Tibial nerve (tissue), 4 donors: ENCODE measurements at places on chromosomes 2 and 18.

DNA sequence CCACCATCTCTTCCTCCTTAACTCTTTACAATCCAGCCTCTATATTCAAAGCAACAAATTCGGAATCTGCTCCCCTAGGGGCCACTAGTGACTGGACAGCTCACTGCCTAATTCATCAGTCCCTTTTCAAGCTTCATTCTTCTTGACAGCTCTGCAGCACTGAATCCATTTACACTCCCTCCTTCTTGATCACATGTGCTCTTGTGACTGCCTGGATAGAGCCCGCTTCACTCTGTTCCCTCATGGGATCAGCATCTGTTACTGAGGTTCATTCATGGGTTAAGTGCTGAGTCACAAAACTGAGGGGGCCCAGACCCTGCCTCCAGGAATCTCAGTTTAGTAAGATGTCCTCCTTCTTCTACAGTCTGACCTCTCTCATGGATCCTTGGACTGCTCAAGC is 81.5 kb downstream of the CYRIA start:
- DNase-seq, result no peak

DNA sequence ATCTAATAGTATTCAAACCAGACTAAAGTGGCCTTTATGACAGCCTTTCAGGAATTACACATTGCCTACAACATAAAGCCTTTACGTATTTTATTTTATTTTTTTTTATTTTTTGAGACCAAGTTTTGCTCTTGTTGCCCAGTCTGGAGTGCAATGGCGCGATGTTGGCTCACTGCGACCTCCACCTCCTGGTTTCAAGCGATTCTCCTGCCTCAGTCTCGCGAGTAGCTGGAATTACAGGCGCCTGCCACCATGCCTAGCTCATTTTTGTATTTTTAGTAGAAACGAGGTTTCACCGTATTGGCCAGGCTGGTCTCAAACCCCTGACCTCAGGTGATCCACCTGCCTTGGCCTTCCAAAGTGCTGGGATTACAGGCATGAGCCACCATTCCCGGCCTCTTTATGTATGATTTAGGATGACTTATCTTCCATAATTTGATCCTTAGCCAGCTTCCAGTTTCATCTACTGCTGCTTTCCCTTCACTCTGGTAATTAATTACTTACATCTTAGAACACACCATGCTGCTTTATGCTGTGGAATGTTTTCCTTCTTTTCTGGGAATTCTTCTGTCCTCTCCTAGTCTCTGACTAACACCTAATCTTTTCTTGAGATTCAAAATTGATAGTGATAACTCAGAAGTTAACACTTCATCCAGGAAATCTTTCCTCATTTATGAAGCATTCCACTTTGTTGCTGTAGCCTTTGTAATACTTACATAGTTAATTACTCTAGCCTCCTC is 2.6 kb downstream of the USP14 start:
- no peak for DNase-seq

- no peak for DNase-seq
Observed at GRCh38 chr2:157296490-157296889, 29.1 kb downstream of the ERMN start.

GRCh38 chr2:189783451-189783926 is 650 bp downstream of the ORMDL1 start:
- no peak for DNase-seq

GRCh38 chr2:171432969-171433762 is 624 bp downstream of the METTL8 start:
- no peak for DNase-seq

- DNase-seq, result no peak
Observed at GRCh38 chr2:5546181-5546580, 146.0 kb upstream of the SOX11 start.

DNA sequence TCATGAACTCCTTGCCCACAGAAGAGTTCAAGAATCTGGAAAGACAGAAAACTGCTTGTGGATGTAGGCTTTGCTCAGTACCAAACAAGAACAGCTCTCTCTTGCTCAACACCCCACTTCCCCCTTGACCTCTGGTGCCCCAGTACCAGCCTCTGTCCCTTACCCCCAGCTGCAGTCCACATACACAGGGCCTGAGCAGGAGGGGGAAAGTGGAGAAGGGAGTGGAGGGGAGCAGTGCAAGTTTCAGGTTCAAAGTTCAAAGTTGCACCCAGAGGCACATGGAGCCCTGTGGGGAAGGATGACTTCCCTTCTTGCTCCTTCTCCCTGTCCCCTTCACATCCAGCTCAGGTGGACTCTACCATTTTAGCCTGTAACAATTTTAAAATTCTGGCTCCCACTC is 61.1 kb upstream of the LPIN2 start:
- DNase-seq, result no peak

DNA sequence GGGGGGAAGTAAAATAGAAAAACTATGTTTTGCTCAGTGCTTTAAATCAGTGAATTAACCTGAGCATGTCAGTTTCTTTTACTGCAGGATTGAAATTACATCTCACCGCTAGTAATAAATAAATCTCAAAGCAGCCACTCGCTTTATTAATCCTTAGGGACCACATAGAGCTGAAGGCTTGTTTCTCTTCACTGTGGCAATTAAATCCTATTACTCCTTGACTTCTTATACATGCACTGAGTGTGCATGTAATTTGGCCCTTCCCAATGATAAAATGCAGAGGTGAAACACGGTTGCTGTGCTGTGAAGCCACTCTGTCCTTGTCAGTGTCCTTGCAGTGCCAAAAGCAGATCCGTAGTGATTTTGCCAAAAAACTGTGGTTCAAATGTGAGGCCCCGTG is 77.1 kb upstream of the RBM44 start:
- DNase-seq, result no peak
